ENCODE measurements at places on chromosomes 11 and 22.

GRCh38 chr22:22927888-22928665 lies 40.5 kb downstream of the IGLL5 start:
- no peak for DNase-seq

DNA sequence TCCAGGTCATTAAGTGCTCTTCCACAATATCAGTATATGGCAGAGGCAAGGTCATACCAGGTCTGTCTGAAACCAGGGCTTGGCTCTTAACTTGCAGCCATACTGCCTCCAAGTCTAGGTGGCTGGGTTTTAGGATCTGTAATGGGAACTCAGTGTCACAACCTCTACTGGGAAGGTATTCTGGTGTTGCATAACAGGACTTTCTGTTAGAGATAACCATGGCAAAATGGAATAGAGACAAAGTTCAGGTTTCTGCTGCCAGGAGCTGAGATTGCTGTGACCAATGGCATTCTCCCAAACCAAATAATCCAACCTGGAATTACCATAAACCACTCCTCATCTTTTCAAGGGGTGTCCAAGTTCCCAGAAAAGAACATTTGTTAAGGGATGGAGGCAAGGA lies 6.8 kb upstream of the SAA1 start:
- no peak for DNase-seq

- DNase-seq: no peak
Measured at GRCh38 chr11:125072961-125073590, 10.0 kb downstream of the SLC37A2 start.

- DNase-seq: no peak
Measured at GRCh38 chr22:39277142-39277607, 32.4 kb upstream of the PDGFB start.

- DNase-seq: no peak
Measured at GRCh38 chr11:46300270-46300669, 22.8 kb downstream of the CREB3L1 start.

DNA sequence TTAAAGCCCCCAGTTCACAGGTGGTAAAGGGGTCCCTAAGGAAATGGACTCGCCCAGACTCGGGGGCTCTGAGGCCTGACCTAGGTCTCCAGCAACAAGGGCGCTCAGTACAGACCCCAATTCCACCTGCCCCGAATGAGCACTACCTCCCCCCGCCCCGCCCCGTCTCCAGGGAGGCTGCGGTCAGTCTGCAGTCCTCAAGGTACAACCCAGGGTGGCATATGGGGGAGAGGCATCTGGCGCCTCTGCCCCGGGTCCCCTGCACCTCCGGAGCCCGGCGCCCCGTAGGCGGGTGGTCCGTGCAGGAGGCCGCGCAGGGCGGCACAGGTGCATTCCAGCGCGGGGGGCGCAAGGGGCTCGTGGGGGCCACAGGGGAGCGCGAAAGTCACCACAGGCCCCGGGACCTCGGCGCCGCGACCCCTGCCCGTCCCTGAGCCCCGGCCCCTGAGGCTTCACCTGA lies 361 bp downstream of the CTSD start:
- DNase-seq: no peak

DNA sequence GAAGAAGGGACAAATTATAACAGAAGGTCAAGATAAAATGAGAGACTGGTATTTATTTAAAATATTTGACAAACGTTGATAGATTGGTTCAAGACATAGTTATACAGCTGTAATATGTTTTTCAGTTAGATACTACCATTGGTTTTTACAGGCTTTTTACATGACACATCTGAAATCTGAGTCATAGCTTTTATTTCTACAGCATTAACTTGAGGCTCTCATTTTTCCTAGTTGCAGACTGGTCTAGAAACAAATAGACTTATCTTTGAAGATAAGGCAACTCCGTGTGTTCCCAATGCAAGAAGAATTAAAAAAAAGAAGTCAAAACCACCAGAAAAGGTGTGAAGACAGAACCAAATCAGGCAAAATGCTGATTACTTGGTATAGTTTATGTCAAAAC lies 31.3 kb downstream of the CEP57 start:
- no peak for DNase-seq

DNA sequence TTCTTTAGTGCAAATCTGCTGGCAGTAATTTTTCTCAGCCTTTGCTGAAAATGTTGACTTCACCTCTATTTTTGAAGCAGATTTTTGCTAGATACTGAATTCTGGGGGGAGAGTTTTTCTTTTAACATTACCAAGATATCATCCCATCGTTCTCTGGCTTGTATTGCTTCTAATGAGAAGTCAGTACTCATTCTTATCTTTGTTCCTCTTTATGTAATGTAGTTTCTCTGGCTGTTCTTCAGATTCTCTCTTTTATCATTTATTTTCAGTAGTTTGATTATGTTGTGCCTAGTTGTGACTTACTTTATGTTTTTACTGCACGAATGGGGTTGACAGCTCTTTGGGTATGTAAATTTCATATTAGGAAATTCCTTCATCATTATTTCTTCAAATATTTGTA lies 318.7 kb upstream of the PITPNB start:
- DNase-seq: no peak

DNA sequence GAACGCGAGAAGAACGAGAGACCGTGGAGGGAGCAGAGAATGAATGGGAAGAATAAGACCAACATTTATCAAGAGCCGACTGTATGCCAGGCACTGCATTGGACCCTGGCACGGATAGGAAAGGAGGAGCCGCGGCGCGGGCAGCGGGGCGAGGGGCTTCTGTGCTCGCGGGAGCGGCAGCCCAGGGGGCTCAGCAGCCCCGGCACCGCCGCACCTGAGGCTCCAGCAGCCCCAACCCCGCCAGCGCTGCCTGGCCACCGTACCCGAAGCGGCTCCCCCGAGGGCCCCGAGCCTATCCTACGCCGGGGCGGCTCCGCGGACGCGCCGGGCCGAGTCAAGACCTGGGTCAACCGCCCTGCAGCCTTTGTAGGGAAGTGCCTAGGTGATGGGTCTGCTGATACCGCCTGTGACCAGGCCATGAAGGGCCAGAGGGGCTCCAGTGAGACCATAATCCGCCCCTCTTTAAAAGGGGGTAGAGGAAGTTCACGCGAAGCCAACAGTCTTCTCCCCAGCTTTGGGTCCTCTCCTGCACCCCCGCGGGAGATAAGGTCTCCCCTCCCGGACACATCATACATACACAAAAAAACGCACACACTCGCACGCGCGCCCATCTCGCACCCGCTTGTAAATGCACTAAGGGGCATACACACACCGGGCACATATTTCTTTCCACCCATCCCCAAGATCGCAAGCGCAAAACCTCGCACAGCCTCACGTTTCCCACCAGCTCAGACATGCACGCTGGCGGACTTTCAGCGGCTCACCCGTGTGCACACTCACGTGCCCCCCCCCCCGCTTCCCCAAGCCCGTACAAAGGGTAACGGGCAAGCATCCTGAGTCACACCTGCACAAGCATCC lies 935 bp upstream of the RTN4RL2 start:
- no peak for DNase-seq

DNA sequence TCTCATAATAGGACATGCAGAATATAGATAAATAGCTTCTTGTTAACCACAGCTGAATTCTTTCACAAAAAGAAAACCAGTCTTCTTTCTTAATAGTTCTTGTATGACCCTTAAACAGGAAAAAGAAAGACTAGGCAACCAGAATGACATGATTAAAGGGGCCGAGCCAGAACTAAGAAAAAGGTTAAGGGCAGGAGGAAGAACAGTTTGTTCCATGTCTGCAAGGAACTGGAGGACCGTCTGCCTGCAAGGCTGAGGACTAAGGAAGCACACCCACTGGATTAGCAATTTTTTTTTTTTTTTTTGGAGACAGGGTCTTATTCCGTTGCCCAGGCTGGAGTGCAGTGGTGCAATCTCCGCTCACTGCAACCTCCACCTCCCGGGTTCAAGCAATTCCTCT lies 26.0 kb upstream of the TMPRSS5 start:
- no peak for DNase-seq

GRCh38 chr11:59480359-59480758 lies 7.2 kb downstream of the OR4D10 start:
- DNase-seq: no peak

- no peak for DNase-seq
Measured at GRCh38 chr22:33887173-33887572, 33.1 kb downstream of the LARGE1 start.

DNA sequence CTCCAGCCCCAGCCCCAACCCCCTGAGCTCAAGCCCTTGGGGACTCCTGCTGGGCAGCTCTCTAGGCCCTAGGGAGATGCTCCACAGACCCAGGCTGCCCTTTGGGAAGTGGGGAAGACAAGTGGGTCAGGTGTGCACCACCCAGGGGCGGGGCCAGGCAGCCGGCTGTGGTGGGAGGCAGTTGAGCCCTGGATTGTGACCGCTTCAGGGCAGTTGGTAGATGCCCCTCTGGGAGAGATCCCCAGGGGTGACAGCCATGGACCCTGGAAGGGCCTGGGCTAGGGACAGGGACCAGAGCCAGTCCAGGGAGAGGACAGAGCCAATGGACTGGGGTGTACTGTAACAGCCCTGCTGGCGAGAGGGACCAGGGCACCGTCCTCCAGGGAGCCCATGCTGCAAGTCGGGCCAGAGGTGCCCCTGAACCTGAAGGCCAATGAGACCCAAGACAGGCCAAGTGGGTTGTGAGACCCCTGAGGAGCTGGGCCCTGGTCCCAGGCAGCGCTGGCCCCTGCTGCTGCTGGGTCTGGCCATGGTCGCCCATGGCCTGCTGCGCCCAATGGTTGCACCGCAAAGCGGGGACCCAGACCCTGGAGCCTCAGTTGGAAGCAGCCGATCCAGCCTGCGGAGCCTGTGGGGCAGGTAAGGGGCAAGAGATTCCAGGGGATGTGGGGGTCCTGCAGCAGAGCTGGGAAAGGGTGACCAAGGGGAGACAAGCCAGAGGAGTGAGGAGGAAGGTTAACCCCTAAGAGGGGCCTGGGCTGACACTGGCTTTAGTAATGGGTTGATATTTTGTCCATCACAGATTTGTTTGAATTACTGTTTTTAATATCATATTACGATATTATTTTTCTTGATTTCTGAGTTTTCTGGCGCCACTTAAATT lies at the start of gene IGLL5:
Gene IGLL5 (plus strand): TSS at position 196 of the 883 bp plus-strand sequence. CDS start 238 bp downstream, at position 434.
- DNase-seq: no peak

All from HAP-1 (cell line).